ENCODE measurements at places on chromosomes 5 and 9. TPM values are rescaled to one million over a fixed set of nuclear protein-coding genes. Genes with fewer than 3 reads are reported as not detected.

- DNase-seq, result peak; percentile 69
Observed at GRCh38 chr9:91711755-91712601, 238.1 kb downstream of the ROR2 start.

COL23A1 gene
- total RNA-seq, result 7.0 TPM

SCGB3A2 gene
- total RNA-seq, result not detected

LCNL1 gene
- not detected for total RNA-seq

GRCh38 chr5:1999794-2000193 is 117.1 kb upstream of the IRX4 start:
- no peak for DNase-seq

PFN3 gene
- total RNA-seq, result not detected

OR2S2 gene
- total RNA-seq, result not detected

GRCh38 chr9:121386442-121387175 is 16.6 kb upstream of the STOM start:
- no peak for DNase-seq

GRCh38 chr9:122252796-122253195 is 11.8 kb downstream of the RBM18 start:
- DNase-seq, result no peak

DNA sequence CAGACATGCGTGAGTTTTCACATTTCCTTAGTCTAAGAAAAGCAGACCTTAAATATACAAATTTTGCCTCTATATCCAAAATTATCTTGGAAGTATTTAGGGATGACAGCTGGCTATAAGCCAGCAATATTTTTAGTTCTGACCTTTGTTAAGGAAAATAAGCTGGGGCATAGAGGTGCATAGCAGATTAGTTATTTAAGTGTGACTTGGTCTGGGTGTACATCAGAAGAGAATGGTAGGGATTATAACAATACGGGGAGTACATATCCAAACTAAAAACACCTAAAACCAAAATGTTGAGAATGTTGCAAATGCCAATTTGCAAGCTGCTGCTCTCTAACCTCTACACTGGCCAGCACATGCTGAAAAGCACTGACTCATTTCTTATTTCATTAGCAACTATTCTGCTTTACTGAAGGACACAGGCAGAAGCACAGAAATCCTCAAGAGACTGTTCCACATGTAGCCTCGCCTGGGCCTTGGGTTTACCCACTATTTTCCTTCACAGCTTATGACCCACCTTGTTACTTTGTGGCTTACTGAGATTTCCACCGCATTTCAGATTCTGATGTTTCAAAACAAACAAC is 22.3 kb downstream of the LEAP2 start:
- DNase-seq, result no peak

SELENOP gene
- total RNA-seq, result 404 TPM

DNA sequence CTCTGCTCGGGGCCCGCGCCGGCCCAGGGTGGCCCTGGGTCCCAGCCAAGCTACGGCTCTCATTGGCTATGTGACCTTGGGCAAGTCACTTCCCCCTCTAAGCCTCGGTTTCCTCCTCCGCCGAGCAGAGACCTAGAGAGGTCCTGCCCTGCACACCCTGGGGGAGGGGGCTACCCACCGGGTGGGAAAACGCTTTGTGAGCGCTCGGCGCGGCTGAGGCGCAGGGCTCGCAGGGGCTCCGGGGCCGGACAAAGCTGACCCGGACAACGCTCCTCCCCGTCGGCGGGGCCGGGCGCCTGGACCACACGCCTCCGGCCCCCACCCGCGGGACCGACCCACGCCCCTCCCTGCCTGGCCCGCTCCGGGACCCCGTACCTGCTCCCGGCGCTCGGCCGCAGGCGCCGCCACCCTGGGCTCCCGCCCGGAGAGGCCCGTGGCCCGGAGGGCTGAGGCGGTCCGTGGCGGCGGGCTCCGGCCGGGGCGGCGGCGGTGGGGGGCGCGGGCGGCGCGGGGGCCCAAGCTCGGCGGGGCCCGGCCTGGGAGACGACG is 85.7 kb upstream of the MELK start:
- peak; percentile 74 for DNase-seq

DNA sequence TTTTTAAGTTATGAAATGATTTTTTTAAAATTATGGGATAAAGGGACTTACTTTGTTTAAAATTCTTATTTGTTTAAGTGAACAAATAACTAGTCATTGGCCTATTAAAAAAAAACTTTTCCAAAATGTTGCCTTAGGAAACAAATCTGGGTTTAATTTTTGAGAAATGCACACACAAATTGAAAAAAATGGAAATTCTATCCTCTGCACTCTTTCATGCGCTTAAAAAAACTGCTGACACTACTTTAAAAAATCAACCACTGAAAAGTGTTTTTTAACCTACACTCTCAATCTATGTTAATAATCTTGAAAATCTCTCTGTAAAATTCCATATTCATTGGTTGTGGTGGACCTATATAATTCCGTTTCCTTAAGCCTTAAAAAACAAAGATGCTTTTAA is 163.4 kb upstream of the DAB2 start:
- no peak for DNase-seq

GRCh38 chr5:60852940-60853339 is 8.9 kb upstream of the ELOVL7 start:
- DNase-seq, result no peak

DNA sequence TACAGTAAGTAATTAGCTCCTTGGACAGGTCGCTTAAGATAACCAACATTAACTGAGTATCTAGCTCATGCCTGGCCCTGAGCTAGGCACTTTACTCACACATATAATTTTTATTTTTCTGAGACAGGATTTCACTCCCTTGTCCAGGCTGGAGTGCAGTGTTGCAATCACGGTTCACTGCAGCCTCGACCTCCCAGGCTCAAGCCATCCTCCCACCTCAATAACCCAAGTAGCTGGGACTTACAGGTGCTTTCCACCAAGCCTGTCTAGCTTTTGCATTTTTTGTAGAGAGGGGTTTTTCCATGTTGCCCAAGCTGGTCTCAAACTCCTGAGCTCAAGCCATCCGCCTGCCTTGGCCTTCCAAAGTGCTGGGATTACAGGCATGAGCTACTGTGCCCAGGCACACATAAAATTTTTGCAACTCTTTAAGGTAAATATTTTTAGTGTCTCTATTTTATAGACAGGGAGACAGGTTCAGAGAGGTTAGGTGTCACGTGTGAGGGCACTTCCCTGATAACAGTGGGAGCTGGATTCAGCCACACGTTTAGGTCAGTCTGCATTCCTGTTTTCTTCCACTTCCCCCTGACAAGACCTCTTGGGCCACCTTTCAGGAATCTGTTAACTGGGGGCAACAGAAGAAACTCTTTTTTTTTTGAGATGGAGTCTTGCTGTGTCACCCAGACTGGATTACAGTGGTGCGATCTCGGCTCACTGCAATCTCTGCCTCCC is 18.2 kb downstream of the HBEGF start:
- no peak for DNase-seq

TTC39B gene
- 19.6 TPM for total RNA-seq

DNA sequence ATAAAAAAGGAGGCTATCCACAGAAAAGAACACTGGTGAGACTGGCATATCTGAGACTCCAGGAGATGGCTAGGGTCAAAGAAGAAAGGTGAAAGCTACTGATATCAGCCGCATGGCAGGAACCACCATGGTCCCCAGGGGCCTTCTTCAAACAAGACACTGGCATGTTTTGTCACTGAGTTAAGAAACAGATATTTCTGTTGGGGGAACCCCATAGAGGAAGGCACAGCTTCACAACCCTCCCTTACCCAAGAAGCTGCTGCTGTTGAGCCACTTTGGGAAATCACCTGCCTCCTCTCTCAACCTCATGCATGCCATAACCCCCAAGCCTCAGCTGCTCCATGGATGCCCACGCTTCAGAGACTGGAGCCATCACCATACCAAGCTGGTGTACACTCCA is 13.3 kb upstream of the BTNL3 start:
- DNase-seq, result no peak

GRCh38 chr5:132746954-132747615 is at the start of gene CCNI2:
TSS of gene CCNI2 (plus strand) at chr5:132747426. CDS start at chr5:132747496, 70 bp downstream.
- DNase-seq, result peak; percentile 66

ANXA2R gene
- total RNA-seq, result 3.5 TPM

DNA sequence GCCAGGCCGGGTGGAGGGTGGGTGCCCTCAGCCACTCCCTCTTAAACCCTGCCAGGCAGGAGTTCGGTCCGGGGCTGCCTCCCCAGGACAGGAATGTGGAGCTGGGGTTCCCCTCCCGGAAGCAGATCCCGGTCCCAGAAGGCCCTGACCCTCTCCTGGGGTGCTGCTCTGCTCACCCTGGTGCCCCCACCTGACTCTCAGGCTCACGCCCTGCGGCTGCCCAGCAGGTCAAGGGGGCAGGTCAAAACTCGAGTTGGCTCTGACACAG is 3.7 kb upstream of the NRARP start:
- DNase-seq, result no peak

DNA sequence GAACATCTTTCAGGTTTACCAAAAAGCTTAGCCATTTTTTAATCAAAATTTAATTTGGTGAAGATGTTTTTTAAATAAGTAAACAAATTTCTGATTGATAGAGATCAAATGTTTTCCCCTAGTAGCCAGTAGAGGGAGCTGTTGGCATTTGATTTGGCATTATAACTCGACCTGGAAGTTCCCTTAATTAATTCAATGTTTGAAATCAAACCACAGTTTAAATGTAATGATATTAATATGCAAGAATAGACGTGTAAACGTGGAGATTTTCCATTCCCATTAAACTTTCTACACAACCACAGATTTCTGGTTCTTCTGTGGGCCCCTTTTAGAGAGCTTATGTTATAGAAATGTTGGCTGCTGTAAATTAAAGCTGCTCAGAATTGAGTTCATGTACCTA is 148.1 kb upstream of the MPDZ start:
- DNase-seq, result peak; percentile 80

SHOC1 gene
- total RNA-seq, result not detected

DNA sequence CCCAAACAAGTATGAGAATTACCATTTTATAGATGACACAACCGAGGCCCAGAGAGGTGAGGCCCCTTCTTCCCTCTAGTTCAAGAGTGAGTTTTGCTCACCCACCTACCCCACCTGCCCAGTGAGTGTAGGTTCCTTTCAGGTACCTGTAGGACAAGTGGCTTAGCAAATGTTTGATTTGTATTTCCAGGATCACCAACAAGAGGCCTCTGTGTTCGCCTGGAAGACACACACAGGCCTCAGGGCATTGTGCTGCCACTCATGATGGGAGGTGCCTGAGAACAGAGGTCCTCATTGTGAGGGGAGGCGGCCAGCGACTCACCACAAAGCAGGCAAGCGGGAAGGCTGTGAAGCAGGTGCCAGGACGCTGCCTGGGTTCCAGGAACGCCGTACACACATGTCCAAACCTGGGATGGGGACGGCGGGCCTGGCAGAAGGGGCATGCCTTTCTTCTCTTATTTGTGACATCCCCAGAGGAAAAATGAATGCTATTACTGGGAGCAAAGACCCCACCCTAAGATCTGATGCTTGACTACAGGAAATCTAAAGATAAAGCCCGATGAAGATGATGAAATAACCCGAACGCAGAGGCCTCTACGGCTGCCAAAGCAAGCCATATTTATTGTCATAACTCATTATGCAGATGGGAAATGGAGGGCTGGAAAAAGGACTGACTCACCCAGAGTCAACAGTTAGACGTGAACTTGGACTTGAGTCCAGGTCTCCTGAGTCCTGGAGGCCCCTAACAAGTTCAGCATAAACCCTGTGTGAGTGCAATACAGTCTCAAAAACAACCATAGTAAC is 60.2 kb upstream of the SLC25A51 start:
- DNase-seq, result peak; percentile 70

ORM2 gene
- total RNA-seq, result not detected

- DNase-seq, result no peak
Observed at GRCh38 chr9:1916655-1917054, 98.5 kb upstream of the SMARCA2 start.

DNA sequence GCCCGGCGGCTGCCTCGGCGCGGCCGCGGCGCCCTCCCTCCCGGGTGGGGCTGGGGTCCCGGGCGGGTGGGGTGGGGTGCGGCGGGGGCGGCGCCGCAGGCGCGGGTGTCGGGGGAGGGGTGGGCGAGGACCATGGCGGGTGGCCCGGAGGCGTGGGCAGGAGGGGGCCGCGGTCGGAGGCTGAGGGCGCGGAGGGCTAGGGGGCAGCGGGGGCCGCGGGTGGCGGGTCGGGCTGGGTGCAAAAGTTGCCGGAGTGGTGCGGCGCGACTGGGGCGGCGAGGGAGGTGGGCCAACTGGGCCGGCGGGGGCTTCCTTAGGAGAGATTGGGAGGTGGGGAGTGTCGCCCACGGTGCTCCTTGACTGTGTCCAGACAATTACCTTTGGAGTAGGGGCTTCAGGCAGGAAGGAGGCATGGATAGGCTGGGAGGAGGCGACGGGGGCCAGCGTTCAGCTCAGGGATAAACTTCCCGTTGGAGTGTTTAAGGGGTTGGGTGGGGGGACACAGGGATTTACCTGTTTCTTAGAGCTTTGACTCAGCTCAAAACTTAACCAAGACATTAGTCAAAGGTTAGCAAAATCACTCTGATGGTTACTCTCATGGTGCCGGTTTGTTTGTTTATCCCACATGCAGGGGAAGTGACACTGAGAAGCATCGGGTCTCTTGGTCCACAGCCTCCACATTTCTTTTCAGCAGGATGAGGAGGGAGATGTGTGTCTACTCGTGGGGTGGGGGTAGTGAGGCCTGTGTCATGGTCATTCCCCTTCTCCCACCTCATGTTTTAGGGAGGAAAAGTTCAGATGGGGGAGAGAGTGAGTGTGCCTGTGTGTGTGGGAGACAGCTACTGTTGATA is 859 bp downstream of the CSNK1G3 start:
- peak; percentile 30 for DNase-seq

GRCh38 chr5:38267372-38267771 is 9.0 kb downstream of the EGFLAM start:
- DNase-seq, result no peak

- DNase-seq, result no peak
Observed at GRCh38 chr9:94700445-94700844, 26.1 kb upstream of the AOPEP start.

GRCh38 chr9:36263683-36264082 is 5.4 kb upstream of the GNE start:
- no peak for DNase-seq

DNA sequence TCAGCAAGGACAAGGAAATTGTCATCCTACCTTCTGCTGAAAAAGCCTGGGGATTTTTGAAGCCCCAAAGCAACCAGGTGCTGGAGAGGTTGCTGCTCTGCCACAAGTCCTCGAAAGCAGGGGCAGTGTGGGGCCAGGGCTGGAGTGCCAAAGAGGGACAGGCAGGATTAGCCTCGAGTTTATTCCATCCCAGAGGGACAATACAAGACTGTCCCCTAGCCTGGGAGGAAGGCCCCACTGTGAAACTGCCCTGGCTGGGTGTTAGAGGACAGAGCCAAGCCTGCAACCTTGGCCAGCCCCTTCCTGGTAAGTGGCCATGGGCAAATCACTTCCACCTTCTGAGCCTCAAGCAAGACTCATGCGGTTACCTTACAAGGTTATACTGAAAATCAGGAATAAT is 55.1 kb downstream of the WHRN start:
- no peak for DNase-seq

MLANA gene
- not detected for total RNA-seq

RNF145 gene
- total RNA-seq, result 49.0 TPM

GRCh38 chr9:89591274-89592212 is 13.3 kb upstream of the GADD45G start:
- DNase-seq, result no peak

- DNase-seq, result no peak
Observed at GRCh38 chr9:101162231-101162630, 133.7 kb downstream of the PLPPR1 start.

PSAT1 gene
- 0.45 TPM for total RNA-seq
